ENCODE measurements at places on chromosomes 1 and 21.
A peak's percentile ranks its signal among the peaks of the same experiment; 100 is the strongest.

DNA sequence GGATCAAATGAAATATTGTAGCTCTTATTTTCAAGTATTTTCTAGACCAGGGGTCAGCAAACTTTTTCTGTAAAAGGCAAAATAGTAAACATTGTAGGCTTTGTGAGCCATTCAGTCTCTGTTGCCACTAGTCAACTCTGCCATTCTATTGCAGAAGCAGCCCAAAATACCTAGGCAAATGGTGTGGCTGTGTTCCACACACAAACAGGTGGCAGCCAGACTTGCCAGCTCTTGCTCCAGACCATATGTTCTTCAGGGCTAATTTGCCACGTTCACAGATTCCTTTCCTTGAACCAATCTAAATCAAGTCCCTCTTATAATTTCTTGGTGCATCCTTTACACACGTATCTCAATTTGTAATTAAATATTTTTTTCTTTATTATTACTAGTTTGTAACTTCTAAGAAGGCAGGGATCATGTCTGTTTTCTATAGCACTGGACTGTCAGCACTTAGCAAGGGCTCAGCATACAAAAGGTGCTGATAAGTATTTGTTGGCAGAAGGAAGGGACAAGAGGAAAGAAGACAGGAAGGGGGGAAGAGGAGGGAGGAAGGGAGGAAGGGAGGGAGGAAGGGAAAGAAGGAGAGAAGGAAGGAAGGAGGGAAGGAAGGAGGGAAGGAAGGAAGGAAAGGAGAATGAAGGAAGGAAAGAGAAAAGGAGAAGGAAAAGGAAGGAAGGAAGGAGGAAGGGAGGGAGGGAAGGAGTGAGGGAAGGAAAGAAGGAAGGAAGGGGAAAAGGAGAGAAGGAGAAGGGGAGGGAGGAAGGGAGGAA, 106.5 kb upstream of the EDEM3 start:
- peak; percentile 83 for DNase-seq

GRCh38 chr1:236361909-236362590, 32.0 kb upstream of the EDARADD start:
- no peak for DNase-seq

DNA sequence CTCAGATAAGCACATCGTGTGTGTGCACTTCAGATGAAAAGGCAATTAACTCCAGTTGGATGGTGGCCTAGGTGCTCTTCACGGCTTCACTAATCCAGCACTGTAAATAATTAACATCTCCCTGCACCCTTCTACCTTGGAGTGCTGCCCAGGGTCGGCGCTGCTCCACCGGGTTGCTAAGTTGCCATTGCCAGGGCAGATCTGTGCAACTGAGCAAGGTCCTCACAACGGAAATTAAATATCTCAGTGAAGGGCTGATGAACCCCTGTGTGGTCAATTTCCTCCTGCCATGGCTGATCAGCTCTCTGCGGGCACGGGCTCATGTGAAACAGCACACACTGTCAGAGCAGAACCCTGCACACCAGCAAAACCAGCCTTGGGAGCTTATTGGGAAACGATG, 63.2 kb downstream of the SYDE2 start:
- DNase-seq, result no peak

DNA sequence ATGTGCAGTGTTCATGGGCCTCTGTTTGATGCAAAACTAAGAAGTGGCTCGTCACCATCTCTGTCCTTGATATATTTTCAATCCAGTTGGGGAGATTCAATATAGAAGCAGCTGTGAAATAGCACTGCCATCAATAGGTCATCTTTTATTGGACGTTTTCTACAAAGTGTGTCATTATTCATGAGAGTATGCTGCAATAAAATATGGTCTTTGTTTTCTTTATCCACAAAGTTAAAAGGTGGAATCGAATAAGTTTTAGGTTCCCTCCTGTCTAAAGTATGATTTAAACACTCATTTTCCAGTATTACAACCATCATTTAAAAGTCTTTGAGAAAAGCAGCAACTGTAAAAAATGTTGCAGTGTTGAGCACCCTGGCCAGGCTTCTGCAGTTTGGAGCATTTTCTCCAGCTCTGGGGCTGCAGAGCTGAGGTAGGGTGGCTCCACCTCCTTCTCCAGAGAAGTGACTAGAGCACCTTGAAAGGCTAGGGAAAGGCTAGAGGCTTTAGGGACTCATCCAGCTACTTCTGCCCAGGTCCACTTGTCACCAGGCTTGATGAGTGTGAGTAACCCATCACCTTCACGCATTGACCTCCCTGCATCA, 56.5 kb upstream of the DNAH14 start:
- DNase-seq, result no peak

DNA sequence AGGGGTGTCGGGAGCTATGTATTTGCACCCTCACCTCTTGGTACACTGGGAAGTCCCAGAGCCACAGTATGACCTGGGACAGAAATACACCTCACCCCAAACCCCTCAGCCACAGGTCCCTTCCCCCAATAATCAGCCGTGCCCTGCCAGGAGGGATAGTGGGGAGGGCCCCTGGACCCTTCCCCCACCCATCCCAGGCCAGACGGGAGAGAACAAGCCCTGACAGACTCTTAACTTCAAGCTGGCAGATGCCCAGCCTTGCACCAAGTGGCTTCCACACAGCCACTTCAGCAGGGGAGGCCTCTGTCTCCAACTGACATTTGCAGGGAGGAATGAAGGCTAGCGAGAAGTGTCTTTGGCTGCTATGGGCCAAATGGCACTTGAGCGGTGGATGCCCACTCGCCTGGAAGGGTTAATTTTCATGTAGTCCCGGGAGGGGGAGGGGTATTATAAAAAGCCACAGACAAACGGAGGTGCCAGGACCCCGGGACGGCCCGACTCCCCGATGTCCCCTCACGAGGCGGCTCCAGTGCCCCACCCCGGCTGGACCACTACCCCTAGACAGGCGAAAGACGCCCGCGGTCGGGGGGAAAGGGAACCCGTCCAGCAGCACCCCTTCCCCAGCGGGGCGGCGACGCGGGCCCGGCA, 495 bp downstream of the SYNC start:
- DNase-seq, result peak; percentile 82

DNA sequence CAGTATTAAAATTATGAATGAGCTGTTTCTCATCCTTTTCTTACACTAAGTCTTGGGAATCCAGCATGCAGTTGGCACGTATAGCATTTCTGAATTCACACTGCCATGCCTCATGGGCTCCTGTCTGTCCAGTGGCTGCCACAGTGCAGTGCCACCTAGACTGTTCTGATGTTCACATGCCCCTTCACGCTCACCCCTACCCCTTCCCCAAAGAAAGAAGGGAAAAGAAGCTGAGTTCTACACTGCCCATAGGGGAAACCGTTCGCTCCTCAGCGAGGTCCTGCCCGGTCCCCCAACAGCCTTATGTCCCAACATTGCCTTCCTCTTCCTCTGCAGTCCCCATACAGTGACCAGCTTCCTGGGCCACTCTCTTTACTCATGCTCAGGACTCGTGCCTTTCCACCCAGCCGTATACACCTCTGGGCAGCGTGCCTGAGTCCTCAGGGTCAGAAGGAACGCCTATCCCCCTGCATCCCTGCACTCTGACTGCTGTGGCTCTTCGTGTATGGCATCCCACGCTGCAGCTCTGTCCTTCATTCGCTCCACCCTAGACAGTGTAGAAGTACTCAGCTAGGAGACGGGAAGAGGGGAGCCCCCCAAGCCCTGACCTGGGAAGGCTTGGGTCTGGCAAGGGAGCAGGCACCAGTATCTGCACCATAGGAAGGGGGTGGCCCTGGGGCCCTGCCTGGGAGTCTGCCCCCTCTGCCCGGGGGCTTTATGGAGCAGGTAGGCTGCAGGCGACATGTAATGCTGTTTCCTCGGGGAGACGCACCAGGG, 24.1 kb upstream of the ARF1 start:
- DNase-seq, result no peak

DNA sequence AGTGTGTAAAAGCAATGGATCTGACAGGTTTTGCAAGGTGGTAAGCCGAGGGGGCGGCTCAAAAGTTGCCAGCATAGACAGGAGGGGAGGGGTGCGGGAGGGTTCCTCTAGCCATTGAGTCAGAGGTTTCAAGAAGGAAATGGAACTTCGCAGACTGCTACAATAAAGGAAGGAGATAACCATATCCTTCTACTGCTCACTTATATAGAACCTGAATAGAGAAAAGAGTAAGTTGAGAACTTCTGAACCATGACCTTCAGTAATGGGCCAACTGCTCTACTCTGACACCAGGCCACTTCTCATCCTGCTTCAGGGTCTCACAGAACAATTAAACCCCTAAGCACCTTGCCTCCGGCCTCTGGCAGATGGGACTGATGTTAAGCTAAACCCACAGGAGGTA, 26.3 kb upstream of the BCAR3 start:
- no peak for DNase-seq

DNA sequence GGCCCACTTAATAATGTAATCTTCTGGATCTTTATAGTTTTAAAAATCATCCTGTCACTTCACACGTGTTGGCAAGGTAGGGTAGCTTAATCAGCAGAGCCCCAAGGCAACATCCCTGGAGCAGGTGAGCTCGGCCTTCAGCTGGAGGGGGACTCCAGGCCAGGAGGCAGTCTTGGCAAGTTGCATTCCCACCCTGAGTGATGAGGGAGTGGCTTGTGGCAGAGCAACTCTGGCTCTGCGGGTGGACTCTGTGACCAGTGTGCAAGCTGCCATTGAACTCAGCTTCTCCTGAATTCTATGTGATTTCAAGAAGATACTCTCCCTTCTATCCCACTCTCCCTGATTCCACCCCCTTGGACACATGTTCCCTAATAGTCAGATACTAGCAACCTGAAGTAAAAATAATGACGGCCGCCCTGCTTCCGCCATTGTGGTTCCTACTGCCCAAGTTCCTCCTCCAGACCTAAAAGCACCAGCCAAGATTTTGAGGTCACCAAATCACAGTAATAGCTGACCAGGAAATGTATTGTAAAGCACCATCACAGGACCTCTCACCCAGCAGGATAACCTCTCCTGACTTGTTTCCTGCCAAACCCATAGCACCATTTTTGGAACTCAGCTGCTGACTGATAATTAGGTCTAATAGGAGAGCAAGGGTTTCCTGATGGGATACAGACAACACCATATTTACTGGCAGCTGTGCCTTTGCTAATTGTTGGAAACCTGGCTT, 11.5 kb upstream of the LYST start:
- DNase-seq, result no peak

DNA sequence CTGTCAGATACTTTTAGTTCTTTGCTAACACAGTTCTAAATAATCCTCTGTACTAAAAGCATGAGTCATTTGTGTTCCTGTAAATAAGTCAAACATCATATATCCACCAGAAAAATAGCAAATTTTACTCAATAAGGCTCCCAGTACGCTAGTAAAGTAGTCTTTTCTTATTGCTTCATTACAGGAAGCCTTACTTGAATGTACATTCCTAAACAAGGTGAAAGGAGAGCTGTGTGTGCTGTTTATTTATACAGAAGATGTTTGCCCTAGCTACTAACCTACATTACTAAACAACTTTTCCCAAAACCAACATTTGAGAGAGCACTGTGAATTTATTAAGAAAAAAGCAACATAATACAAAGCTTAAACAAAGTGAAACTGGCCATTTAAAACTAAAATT, 52.0 kb downstream of the ZNHIT6 start:
- DNase-seq, result no peak

DNA sequence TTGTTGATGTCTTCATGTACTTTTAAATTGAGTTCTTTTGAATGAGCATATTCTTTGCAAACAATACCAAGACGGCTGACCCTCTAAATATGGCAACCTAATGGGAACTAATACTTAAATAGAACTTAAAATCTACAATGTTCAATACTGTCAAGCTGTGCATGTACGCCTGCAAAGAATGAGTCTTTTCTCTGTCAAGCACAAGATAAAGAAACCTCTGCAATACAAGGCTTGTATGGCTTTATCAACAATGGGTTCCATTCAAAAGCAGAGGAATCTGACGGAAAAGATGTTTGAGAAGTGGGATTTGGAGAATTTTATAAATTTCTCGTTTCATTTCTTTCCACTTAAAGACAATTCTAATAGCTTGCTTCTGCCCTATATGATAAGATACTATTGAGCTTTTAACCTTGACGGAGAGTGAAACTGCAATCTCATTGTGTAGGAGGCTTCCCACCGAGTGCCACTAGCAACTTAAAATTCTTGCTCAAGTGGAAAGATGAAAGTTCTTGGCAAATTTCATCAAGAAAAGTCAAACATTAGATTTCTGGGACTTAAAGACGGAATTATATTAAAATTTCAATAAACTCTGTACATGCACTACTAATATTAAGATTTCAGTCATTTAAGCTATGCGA, 119.8 kb downstream of the RGS21 start:
- DNase-seq, result no peak

- DNase-seq, result peak; percentile 68
These were observed 226.6 kb downstream of the RERE start for GRCh38 chr1:8590721-8591351.

DNA sequence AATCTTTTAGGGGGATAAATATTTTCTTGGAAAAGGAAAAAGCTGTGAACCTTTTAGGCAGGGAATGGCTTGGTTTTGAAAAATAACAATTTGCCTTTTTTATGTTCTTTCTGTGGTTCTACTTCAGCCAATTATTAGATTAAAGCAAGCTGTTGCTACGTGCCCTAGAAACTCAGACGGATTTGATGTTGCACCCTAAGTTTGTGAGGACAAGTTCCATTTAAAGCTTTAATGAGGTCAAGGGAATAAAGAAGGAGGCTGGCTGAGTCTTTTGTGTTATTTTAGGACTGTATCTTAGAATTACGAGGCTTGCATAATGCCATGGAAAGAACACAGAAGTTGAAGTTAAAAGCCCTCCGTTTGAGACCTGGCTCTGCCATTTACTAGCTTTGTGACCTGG, 216.9 kb downstream of the NUF2 start:
- no peak for DNase-seq

GRCh38 chr1:8396083-8396785, 78.3 kb downstream of the SLC45A1 start:
- no peak for DNase-seq

DNA sequence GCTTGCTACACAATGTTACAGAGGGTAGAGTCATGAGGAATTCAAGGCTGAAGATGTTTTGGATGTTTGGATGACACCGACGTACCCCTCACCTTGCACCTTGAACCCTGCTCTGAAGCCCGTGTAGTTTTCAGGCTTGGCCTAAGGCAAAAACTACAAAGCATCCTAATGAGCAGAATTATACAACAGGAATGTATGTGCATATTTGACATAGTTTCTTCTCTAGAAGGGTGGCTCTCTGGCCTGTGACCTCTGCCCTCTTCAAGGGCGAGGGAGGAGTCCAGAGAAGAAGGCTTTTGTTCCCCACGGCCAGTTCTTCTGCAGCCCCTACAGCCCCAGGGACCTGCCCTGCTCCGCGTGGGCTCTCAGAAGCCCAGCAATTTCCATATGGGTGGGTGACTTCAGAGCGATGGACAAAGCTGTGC, 43.3 kb downstream of the L1TD1 start:
- no peak for DNase-seq

GRCh38 chr1:176111835-176112234, 95.3 kb downstream of the COP1 start:
- DNase-seq, result no peak

GRCh38 chr21:26013970-26014369, 156.6 kb downstream of the APP start:
- DNase-seq, result no peak

DNA sequence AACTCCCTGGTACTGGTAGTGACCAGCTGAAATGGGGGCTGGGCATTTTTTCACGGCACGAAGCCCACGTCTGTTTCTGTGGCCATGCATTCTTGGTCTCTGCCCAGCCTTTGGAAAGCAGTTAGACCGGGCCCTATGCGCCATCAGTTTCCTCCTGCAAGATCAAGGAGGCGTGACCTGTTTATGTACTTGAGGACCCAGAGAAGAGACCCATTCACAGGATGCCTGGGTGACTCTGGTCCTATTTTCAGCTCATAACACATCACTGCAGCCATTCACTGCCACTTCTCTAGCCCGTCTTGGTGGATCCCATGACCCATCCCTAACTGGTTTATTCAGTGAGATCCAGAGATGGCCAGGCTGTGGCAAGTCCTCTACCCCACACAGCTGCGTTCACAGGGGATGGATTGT, 70.4 kb downstream of the SPSB1 start:
- peak; percentile 94 for DNase-seq

Data from myocyte (in vitro differentiated cells).